GM23248 (cell line): ENCODE measurements at places on chromosomes 11 and 22. TPM values are rescaled to one million over a fixed set of nuclear protein-coding genes. Genes with fewer than 3 reads are reported as not detected.

DNA sequence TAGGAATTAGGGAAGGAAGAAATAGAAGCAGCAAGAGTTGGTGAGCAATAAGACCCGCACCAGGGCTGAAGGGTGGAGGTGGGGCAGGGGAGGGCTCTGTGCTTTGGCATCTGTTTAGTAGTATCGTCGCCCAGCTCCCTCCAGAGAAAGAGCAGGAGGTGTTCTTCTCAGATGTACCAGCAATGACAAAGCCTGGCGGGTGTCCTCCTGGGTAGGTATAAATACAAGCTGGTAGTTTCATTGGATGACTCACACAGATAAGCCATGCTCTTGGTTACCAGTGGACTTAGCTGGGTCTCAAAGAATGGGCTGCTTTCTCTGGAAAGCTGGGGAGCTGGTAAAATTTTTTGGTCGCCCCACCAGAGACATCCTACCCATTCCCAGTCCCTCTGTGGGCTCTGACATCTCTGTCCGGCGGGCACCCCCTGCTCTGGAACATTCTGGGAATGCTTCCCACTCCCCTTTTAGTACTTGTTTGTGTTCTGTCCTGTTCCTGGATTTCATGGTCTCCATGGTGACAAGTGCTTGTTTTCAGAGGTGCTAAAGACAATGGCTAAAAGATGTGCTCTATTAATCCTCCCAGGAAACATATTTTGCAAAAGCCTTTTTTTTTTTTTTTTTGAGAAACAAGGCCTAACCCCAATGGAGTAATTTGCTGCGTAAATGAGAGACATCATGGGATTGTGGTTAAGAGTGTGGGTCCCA is 15.4 kb upstream of the TUBA8 start:
- no peak overlapping the region for H3K27ac ChIP-seq
- H3K36me3 ChIP-seq, result no peaks in the 10 kb centered on the region
- no peaks in the 10 kb centered on the region for H3K27me3 ChIP-seq
- no peak overlapping the region for H3K4me3 ChIP-seq

GRCh38 chr11:44241851-44242250 is 68.1 kb downstream of the ALX4 start:
- no peaks in the 10 kb centered on the region for H3K27me3 ChIP-seq
- no peak overlapping the region for H3K27ac ChIP-seq

Gene CHST1
- total RNA-seq, result not detected in 2 replicates

DNA sequence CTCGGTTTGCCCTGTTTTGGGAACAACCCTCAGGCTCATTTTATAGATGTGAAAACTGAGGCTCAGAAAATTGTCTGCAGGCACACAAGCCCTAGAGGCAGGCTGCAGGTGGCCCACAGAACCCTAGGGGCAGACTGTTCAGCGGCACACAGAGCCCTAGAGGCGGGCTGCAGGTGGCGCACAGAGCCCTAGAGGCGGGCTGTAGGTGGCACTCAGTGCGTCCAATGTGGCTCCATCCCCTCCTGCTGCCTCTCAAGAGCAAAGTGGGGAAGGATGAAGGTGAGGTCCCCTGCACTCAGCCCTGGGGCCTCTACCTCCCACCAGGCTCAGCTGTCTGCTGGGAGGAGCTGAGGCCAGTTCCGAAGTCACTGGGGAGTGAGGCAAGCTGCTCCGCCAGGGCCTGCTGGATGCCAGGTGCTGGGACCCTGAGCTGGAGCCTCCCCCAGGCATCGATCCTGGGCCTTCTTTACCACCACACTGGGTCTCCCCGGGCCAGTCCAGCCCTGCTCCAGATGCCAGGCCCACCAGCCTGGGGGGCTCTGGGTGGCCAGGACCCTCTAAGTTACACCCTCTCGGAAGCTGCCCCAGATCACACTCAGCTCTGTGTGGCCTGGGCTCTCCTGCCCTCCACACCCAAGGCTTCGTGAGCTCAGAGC is 2.3 kb downstream of the ACY3 start:
- no peaks in the 10 kb centered on the region for H3K36me3 ChIP-seq
- H3K4me1 ChIP-seq, result no peaks in the 10 kb centered on the region
- DNase-seq, result peak; percentile 22
- no peak overlapping the region for H3K27ac ChIP-seq

DNA sequence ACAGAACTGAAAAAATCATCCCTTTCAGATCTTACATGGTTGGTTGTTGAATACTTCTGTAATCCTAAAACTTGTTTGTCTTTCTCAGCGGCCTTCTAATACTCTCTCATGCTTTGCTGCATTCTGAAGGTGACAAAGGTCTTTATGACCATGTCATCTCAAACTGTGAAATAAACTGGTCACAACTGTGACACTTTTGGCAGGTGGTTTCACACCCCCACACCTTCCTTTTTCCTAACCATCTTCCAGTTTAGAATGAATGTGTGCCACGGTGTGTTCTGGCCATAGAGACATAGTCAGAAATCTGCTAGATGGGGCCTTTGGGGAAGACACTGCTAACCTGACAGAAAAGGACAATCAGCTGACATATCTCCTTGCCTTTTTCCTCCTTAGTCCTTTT is 14.7 kb upstream of the RFPL3 start:
- no peak overlapping the region for H3K4me3 ChIP-seq
- no peaks in the 10 kb centered on the region for H3K36me3 ChIP-seq
- peaks cover 39% of the 10 kb centered on the region for H3K27me3 ChIP-seq
- no peak overlapping the region for H3K27ac ChIP-seq
- DNase-seq, result no peak
- H3K4me1 ChIP-seq, result no peaks in the 10 kb centered on the region

Gene PIH1D2
- 0.86 and 1.0 TPM in 2 replicates for total RNA-seq

DNA sequence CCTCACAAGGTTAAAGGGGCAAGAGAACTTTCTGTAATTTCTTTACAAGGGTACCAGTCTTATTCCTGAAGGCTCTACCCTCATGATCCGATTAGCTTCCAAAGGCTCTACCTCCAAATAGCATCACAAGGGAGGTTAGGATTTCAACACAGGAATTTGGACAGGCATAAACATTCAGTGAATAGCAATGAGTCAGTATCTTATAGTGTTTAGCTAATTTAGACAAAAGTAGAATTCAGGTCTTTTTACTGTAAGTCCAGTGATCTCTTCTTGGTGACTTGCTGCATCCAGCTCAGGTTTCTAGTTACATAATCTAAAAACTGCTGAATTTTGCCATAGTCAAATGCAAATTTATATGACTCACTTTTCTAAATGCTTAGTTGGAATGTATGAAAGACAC is 1995.6 kb upstream of the RAG2 start:
- no peaks in the 10 kb centered on the region for H3K27me3 ChIP-seq
- H3K36me3 ChIP-seq, result no peaks in the 10 kb centered on the region
- no peak overlapping the region for H3K4me3 ChIP-seq

DNA sequence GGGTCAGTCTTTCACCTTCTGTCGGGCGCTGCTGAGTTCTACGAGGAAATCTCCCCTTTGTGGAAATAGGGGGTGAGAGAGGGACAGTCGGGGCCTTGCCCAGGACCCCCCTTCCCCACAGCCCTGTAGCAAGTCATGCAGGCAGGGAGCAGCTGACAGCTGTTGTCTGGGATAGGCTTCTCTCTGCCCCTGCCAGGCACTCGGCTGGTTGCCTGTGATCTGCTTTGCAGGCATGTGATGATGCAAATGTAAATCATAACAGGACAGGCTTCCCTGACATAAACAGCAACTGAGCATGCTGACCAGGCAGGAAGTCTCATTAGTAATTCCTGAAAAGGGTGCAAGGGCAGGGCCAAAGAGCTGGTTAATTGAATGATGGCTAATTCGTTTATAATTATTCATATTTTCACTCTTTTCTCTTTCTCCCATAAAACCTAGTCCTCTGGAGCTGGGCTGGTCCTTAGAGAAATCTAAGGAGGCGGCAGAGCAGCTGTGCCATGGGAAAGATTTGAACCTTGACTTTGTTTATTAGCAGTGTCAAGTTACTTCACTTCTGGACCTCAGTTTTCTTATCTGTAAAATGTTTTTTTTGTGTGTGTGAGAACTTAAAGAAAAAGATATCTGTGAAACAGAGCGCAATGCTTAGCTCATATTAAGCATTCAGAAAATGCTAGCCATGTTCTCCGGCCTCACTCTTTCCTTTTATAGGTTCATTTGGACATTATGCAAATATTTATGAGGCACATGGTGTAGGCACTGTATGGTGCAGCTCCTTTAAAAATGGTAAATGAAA is 129.7 kb downstream of the LDLRAD3 start:
- no peak overlapping the region for H3K27ac ChIP-seq
- H3K4me3 ChIP-seq, result no peak overlapping the region
- peak; percentile 69 for DNase-seq
- no peaks in the 10 kb centered on the region for H3K27me3 ChIP-seq
- H3K36me3 ChIP-seq, result no peaks in the 10 kb centered on the region

Gene PLAAT5
- not detected in 2 replicates for total RNA-seq

- peak overlapping the region; percentile 65 for H3K4me3 ChIP-seq
- H3K27me3 ChIP-seq, result no peaks in the 10 kb centered on the region
- H3K36me3 ChIP-seq, result 0 out of 2 replicates have a peak, but pooled peaks cover 6% of the 10 kb centered on the region
- DNase-seq, result peak; percentile 77
These were observed 651 bp downstream of the CRYAB start for GRCh38 chr11:111910676-111911562.

Gene PDE2A
- 0.25 and 2.3 TPM in 2 replicates for total RNA-seq

Gene C11orf87
- 0.65 and 0.76 TPM in 2 replicates for total RNA-seq

Gene CSKMT
- total RNA-seq, result 5.4 and 6.1 TPM in 2 replicates
